ENCODE measurements at places on chromosomes 11 and 22.

- DNase-seq, result no peak
These were observed 16.1 kb upstream of the PCF11 start for GRCh38 chr11:83140691-83141455.

DNA sequence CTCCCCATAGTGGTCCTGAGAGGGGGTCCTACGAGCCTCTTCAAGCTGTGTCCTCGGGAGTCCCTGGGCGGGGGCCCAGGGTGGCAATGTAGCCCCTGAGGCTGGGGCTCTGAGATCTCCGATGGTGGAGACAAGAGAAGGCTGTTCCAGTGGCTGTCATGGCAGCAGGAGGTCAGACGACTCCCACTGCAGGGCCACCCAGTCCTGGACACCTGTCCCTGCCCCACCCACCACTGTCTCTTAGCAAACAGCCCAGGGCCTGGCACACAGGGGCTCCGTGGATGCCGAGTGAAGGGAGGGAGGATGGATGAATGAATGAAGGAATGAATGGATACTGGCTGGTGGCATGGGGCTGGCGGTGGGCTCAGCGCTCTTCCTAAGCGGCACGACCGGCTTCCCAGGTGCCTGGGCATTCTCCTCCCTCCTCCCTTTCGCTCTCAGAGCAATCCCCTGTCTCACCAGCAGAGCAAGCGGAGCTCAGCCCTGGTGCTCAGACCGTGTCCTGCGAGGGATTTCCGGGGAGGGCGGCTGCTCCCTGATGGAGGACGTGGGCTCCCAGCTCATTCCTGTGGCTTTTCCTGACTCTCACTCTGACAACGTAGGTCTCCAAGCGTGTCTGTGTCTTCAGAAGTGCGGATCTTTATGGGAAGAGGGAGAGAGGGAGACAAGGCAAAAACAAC, 1272.6 kb downstream of the BRD1 start:
- no peak for DNase-seq

DNA sequence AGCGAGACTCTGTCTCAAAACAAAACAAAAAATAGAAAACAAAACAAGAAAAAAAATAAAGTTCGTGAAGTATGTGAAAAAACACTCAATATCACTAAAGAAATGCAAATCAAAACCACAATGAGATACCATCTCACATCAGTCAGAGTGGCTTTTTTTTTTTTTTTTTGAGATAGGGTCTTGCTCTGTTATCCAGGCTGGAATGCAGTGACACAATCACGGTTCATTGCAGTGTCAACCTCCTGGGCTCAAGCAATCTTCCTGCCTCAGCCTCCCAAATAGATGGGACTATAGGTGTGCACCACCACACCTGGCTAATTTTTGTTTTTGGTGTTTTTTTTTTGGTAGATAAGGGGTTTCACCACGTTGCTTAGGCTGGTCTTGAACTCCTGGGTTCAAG, 37.5 kb downstream of the ATG16L2 start:
- no peak for DNase-seq

GRCh38 chr22:44538051-44538450, 40.0 kb upstream of the RTL6 start:
- DNase-seq, result no peak

GRCh38 chr11:12430954-12431595, 53.7 kb downstream of the PARVA start:
- no peak for DNase-seq

- DNase-seq, result no peak
These were observed 6.2 kb upstream of the IFTAP start for GRCh38 chr11:36588099-36588498.

DNA sequence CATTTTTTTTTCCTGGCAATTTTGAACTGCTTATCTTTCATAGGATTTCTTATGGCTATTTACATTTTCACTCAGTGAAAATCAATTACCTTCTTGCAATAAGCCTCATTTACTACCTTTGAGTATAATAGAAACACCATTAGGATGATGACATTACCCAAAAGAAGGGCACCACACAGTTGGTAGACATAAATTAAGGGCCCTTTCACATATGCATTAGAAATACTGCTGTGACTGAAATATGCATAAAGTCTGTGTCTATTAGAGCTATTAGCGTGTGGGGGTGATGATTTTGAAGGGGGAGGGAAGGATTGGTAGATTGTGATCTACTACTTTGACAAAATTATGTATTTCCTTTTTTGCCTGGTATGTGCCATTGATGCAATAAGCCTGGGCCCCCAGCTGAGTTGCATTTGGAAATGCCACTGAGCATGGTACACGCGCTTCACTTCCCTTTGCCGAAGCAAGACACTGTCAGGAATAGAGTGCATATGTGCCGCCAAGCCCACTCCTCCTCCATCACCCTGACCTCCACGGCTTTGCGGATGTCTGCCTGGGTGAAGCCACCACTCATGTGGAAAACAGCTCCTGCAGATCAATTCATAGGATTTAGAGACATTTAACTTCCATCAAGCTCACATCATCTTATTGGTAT, 339.3 kb downstream of the DCDC1 start:
- DNase-seq, result no peak

GRCh38 chr11:8011371-8011770, 24.2 kb downstream of the EIF3F start:
- no peak for DNase-seq

- no peak for DNase-seq
These were observed 42.3 kb downstream of the TRMU start for GRCh38 chr22:46377525-46378425.

GRCh38 chr22:38262051-38262795, 10.6 kb downstream of the TMEM184B start:
- DNase-seq, result peak; percentile 13

- no peak for DNase-seq
These were observed 84.0 kb upstream of the ZBED5 start for GRCh38 chr11:10941871-10942270.

DNA sequence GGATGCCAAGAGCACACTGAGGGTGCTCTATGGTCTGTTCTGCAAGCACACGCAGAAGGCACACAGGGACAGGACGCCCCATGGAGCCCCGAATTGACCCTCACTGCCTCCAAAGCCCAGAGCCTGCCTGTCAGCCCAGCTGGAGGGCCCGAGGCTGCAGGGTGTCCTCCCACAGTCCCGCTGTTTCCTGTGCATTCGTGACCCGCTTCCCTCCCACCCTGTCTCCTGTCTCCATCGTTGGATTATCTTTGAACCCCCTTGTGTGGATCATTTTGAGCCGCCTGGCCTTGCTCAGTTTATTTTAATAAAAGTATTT, 25.6 kb downstream of the PARVG start:
- no peak for DNase-seq

- DNase-seq, result no peak
These were observed 365.2 kb upstream of the LUZP2 start for GRCh38 chr11:24131698-24132097.

GRCh38 chr11:100625041-100625440, 62.0 kb upstream of the ARHGAP42 start:
- no peak for DNase-seq

GRCh38 chr11:27241311-27242122, 121.5 kb downstream of the CCDC34 start:
- no peak for DNase-seq

GRCh38 chr11:1297576-1298473, 11.6 kb downstream of the TOLLIP start:
- no peak for DNase-seq

- no peak for DNase-seq
These were observed 906 bp downstream of the CCDC90B start for GRCh38 chr11:83285151-83285770.

DNA sequence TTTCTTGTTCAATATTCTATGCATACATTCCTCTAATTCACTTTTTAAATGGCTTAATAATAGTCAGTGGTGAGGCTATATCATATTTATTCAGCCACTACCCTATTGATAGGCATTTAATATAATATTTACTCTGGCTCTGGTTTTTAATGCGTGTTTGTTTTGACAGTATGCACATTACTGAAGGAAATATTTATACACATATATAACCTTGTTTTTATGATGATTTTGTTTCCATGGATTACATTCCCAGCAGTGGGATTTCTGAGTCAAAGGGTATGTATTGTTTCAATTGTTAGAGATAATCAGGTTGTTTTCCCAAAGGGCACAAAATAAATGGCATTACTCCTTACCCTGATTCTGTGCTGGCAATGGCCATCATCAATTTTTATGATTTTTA, 105.8 kb downstream of the UVRAG start:
- no peak for DNase-seq

GRCh38 chr11:92811341-92811740, 158.1 kb upstream of the MTNR1B start:
- DNase-seq, result no peak

- no peak for DNase-seq
These were observed 63.7 kb downstream of the SGSM3 start for GRCh38 chr22:40434106-40434505.

GRCh38 chr11:4076774-4077173, 17.8 kb upstream of the RRM1 start:
- no peak for DNase-seq

GRCh38 chr11:113623114-113623513, 83.0 kb downstream of the TMPRSS5 start:
- DNase-seq, result no peak

DNA sequence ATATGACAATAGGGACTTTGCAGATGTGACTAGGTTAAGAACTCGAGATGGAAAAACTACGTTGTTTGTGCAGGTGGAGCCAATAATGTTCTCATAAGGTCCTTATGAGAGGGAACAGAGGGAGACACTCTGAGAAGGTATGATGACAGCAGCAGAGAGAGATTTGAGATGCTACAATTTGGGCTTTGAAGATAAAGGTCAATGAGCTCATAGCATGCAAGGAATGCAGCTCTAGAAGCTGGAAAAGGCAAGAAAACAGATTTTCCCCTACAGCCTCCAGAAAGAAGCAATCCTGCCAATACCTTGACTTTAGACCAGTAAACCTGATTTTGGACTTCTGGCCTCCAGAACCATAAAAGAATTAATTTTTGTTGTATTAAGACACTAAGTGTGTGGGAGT, 21.1 kb downstream of the FAM76B start:
- no peak for DNase-seq

- no peak for DNase-seq
These were observed 2.6 kb downstream of the PPP1R14B start for GRCh38 chr11:64244107-64244506.

DNA sequence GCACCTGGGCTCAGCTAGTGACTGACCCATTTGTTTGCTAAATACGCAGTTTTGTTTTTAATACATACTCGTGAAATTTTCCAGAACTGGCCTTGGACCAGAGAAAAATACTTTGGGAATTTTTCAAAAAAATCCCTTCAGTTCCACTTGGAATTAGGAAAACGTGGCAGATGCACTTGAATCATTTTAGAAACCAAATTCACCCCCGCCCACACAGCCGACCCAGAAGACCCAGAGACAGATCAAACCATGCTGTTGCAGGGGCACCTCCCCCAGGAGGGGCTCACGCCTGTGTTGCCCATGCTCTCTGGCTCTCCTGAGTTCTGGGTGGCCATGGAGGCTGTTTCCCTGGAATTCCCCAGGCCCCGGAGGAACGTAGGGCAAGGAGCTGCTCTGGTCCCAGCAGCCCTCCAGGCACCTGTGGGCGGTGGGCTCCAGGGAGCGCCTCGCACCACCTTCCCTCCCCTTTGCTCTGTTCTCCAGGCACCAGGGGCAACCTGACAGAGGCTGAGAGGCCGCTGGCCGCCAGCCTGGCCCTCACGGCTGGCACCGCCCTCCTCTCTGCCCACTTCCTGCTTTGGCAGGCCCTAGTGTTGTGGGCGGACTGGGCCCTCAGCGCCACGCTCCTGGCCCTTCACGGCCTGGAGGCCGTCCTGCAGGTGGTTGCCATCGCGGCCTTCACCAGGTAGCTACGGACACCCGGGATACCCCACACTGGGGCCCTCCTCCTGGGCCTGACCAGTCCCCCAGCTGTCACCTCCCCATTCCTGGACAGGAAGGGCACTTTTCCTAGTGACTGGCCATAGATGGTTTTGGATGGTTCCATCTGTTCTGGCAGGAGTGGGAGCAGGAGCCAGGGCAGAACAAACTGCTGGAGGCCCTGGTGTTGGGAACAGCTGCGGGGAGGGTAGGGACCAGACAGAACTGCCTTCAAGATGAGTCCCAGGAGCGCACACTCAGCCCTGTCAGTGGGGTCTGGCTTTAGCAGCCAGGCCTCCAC, 3.3 kb upstream of the EPS8L2 start:
- DNase-seq, result no peak

- no peak for DNase-seq
These were observed 587 bp downstream of the DENND5A start for GRCh38 chr11:9264316-9265210.

DNA sequence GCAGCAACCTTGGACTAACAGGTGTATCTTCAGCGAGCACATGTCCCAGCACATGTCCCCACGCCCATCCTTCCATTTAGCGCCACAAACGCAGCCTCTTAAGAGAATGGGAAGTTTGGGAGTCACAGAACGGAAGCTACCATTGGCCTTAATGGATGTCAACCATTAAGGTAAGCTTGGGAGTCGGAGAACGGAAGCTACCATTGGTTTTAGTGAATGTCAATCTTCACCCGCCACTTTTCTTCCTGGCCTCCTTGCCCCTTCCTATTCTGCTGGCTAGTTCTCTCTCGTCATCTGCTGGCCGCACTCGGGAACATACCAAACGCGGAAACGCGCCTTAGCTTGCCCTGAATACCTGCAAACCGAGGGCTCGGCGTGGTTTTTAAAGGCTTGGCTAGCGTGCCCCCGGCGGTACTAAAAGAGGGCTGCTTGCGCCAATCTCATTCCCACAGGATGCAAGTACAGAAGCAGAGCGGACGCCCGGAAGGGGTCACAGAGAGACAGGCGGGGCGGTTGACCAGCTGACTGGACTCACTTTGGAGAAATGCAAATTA, 24.3 kb downstream of the GLYATL1 start:
- DNase-seq, result no peak

GRCh38 chr22:37455896-37456295, 28.6 kb upstream of the ELFN2 start:
- no peak for DNase-seq

GRCh38 chr11:124569697-124570096, at the start of gene OR8A1:
OR8A1 (plus strand) TSS chr11:124569997; CDS start chr11:124570120, 123 bp downstream.
- no peak for DNase-seq

DNA sequence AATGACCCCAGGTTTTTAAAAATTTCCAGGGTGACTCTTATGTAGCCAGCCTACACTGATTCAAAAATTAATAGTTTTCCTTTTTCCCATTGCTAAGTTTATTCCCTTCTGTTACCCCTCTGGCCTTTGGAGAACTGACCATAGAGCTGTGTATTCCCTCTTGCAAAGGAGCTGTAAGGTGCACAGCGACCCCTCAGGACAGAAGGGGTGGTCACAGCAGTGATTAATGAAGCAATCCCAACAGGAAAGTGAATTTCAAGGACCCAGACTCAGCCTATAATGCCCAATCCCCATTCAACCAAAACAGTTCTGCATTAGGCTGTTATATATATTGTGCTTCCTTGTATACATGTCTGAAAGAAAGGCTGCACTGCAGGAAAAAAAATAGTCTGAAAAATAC, 147.1 kb downstream of the WT1 start:
- DNase-seq, result no peak

DNA sequence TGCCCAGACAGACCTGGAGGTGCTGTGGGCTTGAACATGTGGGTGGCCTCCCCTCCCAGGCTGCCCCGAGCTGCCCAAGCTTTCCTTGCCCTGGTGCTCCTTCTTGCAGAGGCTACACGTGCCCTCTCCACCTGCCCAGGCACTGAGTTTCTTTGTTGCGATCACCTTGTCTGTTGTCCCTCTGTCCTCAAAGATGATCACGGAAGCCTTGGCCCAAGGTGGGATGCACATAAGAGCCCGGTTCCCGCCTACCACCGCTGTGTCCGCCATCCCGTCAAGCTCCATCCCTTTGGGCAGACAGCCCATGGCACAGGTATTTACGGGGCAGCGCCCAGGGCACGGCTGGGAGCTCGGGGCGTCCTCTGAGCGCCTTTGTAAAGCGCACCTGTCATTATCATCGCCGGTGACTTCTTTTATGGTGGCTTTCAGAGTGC, 67.5 kb downstream of the MED15 start:
- DNase-seq, result no peak
